ENCODE measurements at places on chromosomes 2 and 18.

DNA sequence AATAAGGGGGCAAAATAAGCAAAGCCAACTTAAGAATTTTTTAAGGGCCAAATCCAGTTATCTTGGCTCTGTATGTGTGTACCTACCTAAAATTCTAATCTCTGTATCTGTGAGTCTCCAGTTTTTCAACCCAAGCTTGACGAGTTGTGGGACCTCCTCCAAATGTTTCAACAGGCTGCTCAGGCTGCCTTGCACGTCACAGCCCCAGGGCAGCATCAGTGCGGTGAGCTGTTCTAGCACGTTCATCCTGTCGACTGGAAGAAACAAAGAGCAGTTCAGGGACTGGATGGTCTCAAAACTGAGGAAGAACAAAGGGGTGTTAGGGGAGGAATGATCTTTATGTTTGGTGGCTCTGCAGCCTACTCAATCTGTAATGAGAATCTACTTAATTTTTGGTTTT, 29.4 kb downstream of the NLRC4 start:
- DNase-seq, result no peak

DNA sequence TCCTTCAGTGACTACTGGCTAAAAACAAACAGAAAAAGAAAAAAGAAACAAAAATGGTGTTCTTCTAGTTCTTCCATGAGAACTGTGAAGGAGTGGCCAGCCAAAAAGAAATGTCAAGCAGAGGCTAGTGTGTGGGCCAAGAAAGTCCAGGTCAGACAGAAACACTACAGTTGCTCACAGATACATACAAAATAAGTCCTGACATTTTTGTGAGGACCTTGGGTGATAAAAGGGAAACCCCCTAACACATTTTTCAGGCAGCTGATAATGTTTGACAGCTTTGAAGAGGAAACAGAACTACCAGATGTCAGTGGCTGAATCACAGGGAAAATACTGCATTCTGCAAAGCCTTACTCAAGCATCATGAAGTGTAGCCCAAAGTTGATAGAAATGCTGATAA, 28.1 kb downstream of the ARHGAP25 start:
- DNase-seq, result peak; percentile 14

DNA sequence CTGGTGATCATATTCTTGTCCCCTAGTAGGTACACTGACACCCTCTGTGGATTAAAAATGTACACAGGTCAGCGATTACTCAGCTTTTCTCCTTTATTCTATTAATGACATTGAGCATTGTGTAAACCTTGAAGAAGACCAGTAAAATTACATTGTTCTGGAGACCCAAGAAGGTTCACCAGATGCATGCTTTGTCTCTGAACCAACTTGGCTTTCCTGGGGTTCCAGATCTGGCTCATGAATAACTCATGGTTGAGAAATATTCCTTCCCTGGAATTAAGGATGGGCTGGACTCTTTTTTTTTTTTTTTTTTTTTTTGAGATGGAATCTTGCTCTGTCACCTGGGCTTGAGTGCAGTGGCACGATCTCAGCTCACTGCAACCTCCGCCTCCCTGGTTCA, 11.9 kb downstream of the LBH start:
- DNase-seq, result no peak

DNA sequence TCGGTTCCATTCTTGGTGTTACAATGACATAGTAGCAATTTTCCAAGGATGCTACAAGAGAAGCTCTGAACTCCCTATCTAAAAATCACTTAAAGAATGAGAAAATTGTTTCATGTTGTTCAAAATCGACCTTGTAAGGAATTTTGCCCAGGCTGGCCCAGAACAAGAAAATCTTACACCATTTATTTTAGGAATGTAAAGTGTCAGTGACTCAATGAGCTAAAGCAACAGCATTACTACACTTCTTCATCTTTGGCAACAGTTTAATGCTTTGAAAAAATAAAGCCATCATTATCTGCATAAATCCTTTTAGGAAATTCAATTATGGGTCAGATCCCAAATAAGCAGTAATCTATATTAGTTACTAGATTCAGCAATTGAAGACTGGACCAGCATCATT, 38.6 kb downstream of the SLC25A12 start:
- peak; percentile 77 for DNase-seq

- DNase-seq, result peak; percentile 59
Observed at GRCh38 chr2:241564596-241565410, 6.3 kb downstream of the BOK start.

- DNase-seq, result no peak
Observed at GRCh38 chr2:110764931-110765330, 32.6 kb downstream of the ACOXL start.

DNA sequence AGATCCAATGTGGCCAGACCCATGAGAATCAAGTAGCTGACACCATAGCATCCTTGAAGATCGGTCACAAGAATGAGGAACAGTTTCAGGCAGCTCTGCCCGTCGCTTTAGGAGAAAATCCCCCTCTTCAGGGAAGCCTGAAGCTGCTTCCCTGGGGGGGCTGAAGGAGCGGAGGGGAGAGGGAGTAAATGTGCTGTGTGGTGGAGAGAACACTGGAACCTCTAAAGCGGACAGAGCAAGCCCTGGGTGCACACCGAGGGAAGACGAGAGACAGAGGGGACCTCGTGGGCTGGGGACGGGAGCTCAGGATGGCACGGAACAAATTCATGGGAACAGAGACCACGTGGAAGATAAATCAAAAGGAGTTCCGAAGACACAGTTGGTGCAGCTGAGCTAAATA, 154.3 kb downstream of the NDUFA10 start:
- no peak for DNase-seq

DNA sequence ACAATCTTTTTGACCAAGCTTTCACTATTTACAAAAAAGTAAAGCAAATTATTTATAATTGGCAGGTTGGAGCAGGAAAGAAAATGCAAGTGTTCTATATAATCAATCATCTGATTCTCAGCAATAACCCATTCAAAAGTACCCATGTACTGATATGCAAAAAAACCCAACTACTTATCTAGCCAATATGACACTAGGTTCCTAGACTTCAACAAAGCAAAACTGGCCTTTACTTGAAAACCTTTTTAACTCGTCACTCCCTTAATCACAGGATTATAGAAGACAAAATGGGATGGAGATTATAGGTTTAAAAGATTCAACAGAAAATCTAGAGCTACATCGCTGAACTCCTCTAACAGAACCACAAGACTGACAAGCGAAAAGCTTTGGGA, 3.6 kb downstream of the TLK1 start:
- DNase-seq, result no peak

Data from EH (cell line).